Heart left ventricle (tissue), 16 donors: ENCODE measurements at places on chromosomes 7 and 10.

DNA sequence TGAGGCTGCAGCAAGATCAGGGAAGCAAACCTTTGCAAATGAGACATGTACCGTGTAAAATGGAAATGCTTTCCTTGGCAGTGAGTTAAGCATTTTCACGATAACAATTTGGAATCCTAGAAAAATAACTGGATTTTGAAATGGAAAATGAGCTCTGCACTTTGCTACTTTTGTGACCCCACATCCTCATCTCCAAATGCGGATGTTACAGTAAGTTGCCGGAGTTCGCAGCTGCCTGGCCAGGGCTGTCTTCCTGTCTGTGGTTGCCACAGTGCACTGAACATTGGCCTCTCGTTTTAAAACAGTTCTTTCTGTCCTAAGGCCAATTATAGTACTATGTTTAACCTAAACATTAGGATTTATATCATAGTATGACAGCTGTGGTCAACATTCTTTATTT lies 136.2 kb upstream of the FZD8 start:
- DNase-seq = no peak

- no peak for DNase-seq
These were observed 41.9 kb downstream of the AP5Z1 start for GRCh38 chr7:4817178-4817901.

- DNase-seq = no peak
These were observed 201.5 kb upstream of the GPR26 start for GRCh38 chr10:123464430-123465323.

DNA sequence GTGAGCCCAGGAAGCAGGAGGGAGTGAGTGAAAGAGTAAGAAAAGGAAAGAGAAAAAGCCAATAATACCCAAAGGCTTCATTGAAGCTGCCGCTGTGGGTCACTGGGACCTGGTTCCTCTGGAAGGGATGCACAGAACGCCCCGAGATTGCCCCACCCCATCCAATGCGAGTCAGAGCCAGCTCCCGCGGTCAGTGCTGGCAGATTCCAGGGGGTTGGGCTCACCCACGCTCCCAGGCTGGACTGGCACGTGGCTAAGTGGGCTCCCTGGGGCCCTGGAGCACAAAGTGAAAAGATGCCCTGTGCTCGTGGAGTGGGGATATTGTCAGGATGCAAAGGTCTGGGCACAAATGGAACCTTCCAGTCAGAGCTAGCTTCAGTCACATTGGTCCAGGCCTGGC lies 117.0 kb downstream of the OAT start:
- no peak for DNase-seq

- peak; percentile 80 for DNase-seq
These were observed 2.9 kb upstream of the GET4 start for GRCh38 chr7:873367-874002.

- no peak for DNase-seq
These were observed 45.6 kb downstream of the PDIA4 start for GRCh38 chr7:148982654-148983199.
